ENCODE measurements at places on chromosomes 12 and 14. TPM values are rescaled to one million over a fixed set of nuclear protein-coding genes. Genes with fewer than 3 reads are reported as not detected.

DNA sequence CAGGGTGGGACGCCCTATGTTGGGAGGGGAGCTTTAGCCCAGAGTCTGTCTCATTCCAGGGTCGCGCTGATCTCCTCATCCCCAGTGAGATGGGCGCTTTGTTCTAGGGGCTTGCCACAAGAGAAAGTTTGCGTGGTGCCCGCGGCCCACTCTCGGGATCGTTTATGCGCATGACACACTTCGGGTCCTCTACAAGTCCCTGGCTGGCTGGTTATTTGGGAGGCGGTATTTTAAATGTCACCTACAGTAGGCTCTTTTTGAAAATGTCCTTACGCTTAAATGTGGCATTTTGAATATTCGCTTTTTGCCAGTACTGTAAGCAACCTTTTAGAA is 541 bp downstream of the GOLT1B start:
- DNase-seq: peak; percentile 17

- no peak for DNase-seq
Observed at GRCh38 chr12:59643550-59643949, 47.7 kb downstream of the SLC16A7 start.

GRCh38 chr14:104249706-104250105 is 111.3 kb downstream of the KIF26A start:
- DNase-seq: no peak

The GSC gene
- polyA plus RNA-seq: not detected

DNA sequence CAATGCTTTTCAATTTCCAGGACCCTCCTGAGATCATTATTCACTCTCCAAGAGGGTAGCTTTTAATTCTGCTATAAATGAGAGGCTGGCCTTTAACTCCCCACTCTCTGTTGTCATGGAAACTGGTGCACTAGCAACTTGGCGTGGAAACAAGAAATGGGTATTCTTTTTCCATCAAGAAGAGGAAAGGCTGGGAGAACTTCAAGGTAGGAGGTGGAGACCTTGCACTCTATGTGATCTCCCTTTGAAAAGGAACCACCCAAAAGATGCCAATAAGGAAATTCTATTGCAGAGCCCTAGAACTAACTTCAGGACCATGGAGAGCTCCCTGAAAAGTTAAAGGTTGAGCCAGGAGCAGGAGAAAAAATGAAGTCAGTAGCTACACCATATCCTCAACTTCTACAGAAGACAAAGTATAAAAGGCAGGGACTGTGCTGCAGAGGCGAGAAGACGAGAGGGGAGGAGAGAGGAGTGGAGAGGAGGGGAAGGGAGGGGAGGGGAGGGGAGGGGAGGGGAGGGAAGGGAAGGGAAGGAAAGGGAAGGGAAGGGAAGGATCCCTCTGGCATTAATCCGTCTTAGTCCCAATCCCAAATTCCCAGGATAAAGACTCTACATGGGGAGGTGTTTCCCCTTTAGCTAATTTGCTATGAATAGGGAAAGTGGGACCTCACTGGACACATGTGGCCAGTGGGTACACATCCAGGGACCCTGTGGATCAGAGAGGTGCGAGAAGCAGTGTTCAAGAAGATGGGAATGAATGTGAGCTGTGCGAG is 46.7 kb upstream of the FICD start:
- peak; percentile 62 for DNase-seq

The OR10A7 gene
- not detected for polyA plus RNA-seq

- no peak for DNase-seq
Observed at GRCh38 chr14:100658181-100658886, 68.4 kb upstream of the DLK1 start.

- no peak for DNase-seq
Observed at GRCh38 chr14:53399057-53399456, 245.9 kb upstream of the DDHD1 start.

The SLCO1B1 gene
- not detected for polyA plus RNA-seq

- DNase-seq: no peak
Observed at GRCh38 chr12:110234331-110234751, 46.7 kb upstream of the ATP2A2 start.

GRCh38 chr14:71103662-71104484 is 196.6 kb downstream of the PCNX1 start:
- peak; percentile 57 for DNase-seq

DNA sequence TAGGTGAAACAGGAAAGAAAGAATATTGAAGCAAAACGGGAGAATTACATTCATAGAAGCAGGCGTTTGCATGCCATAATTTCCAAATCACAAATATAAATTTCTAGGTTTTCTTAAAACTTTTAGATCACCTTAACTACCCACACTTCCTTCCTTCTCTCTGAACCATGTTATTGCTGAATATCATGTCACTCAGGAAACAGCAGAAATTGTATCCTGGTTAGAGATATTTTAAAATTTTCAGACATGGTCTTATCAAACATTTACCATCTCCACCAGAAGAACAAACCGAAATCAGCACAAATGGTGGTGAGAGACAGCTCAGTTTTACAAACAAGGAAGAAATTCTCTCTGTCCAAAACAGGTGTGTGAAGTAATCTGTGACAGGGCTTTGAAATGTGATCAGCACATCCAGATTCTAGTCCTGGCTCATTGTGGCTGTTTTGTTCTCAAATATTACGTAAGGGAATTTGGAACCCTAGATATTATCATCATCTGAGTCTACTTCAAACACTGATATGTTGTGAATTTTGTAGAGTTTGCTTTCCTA is 16.3 kb downstream of the TESPA1 start:
- no peak for DNase-seq

GRCh38 chr12:130414381-130414780 is 76.7 kb downstream of the PIWIL1 start:
- DNase-seq: no peak

DNA sequence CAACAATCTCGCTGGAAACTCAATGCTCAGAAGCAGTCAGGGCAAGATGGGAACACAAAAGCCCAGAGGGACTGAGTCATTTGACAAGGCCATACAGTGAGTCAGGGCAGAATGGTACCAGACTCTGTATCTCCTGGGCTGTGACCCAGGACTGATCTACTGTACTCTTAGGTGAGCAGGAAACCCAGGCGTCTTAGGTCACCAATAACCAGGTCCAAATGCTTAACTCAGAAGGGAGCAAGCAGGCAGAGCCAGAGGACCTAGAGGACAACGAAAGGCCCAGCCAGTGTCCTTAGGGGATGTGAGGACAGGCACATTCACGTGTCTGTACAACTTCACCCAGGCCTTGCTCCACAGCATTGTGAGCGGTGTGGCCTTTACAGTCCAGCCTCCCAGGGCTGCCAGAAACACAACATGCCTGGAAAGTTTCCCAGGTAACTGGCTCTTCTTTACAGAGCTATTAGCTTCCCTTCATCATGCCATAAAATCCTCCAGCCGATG is 69.9 kb downstream of the ARL6IP4 start:
- DNase-seq: no peak

GRCh38 chr12:79194595-79194994 is 330.0 kb downstream of the SYT1 start:
- DNase-seq: no peak

The SYNDIG1L gene
- polyA plus RNA-seq: 0.55 TPM

GRCh38 chr12:9064815-9065606 is 50.7 kb downstream of the A2M start:
- no peak for DNase-seq

The B4GALNT3 gene
- polyA plus RNA-seq: 5.0 TPM

DNA sequence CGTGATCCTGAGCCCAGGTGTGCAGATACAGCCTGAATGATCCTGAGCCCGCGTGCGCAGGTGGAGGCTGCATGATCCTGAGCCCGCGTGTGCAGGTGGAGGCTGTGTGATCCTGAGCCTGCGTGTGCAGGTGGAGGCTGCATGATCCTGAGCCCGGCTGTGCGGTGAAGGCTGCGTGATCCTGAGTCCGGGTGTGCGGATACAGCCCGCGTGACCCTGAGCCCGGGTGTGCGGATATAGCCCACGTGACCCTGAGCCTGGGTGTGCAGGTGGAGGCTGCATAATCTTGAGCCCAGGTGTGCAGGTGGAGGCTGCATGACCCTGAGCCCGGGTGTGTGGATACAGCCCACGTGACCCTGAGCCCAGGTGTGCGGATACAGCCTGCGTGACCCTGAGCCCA is 20.3 kb downstream of the BRF1 start:
- no peak for DNase-seq

- no peak for DNase-seq
Observed at GRCh38 chr12:54725233-54725843, 77.2 kb upstream of the DCD start.

The P3H3 gene
- 23.6 TPM for polyA plus RNA-seq
